ENCODE measurements at places on chromosomes 6 and 20.

DNA sequence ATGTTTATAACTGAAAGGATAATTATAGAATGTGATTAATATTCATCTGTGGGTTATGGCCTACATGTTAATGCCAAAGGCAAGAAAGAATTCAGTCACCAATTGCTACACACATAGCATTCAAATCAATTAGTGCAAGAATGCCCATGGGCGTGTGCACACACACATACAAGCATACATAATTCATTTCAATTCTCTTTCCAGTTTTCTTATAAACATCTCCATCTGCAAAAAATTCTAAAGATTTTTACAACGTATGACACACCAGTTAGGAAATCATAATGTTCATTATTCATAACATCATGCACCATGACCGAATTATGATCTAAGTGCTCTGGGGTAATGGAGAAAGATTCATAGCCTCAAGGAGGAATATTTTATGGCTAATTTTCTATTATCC lies 111.0 kb upstream of the ADTRP start:
- DNase-seq, result no peak

DNA sequence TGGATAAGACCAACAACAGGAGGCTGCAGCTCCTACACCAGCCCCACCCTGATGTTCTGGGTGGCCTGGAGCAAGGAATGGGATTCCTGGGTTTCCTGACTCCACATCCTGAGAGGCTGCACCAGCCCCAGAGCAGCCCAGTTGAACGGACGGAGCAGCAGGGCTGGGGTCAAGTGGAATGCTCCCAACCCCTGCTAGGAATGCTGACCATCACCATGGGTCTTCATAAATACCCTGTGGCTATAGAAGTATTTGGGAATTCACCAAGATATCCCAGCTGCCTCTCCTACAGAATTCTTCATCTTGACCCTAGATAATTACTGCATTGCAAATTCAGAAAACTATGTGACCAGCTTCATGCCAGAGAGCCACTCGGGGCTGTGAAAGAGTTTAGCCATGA lies 180.3 kb downstream of the THBS2 start:
- no peak for DNase-seq

DNA sequence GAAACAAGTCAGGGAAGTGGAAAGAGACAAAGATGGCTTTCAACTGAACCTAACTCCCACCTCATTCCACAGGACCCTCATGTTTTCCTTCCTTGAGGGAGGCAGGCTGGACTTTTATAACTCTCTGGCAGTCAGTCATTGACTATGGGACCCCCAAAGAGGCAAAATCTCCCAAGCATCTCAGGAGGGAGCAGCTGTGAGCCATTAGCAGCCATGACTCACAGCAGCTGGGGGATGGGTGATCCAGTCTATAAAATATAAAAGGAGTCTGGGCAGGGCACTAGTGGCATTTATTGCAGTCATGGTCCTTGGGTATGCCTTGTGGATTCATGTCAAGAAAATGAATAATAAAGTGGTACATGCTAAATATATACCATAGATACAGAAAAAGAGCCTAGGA lies 387.0 kb upstream of the CHD6 start:
- DNase-seq, result no peak

DNA sequence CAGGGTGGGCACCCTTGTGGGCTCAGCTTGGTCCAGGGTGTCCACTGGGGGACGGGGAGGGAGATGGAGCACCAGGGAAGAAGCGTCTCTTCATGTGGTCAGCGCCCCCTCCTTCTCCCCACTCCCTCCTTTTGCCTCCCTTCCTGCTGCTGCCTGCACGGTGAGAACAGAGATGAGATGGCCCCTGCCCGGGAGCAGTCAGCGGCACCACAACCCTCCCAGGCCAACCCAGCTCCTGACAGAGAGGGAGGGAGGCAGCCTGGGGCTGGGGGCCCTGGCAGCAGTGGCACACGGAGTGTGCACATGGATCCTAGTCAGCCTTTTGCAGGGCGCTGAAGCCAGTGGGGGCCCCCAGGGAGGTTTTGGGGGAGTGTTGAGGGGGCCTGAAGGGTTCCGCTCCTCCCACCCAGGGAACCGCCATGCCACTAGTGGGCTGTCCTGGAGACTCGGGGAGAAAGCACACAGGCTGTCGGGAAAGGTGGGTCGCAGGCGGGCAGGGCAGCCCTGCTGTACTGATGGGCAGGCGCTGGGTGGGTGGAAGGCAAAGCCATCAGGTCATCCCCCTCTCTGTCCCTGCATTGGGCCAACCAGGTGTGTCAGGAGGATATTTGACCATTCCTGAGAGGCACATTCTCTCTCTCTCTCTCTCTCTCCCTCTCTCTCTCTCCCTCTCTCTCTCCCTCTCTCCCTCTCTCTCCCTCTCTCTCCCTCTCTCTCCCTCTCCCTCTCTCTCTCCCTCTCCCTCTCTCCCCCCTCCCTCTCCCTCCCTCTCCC lies 94.3 kb upstream of the BHLHE23 start:
- DNase-seq, result no peak

DNA sequence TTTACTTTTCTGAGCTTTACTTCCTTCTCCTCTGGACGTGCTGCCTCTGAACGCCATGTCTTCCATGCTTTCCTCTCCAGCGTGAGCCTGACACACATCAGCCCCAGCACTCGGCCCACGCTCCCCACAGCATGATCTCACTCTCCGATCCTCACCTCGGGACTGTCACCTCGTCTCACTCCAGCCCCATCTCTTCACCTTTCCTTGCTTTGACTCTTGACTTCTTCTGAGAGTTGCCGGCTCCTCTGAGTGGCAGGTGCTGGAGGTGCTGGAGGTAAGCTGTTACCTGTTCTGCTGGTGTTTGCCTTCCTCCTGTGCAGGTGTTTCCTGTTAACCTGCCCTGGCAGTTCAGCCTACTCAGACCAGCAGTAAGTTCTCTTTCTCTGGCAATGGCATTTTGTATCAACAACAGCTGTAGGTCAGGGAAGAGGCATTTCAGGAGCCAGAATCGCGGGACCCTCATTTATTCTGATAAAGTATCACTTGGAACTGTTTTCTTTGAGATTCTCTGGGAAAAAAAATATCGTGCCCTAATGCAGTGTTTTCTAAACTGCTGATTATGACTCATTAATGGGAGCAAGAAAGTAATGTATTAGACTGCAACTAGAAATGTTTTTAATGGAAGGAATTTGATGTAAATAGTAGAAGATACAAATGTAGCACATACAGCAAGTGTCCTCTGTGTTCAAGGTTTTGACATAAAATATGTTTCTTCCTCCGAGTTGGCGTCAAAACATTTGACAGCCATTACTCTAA lies 106.5 kb downstream of the ARID1B start:
- no peak for DNase-seq

DNA sequence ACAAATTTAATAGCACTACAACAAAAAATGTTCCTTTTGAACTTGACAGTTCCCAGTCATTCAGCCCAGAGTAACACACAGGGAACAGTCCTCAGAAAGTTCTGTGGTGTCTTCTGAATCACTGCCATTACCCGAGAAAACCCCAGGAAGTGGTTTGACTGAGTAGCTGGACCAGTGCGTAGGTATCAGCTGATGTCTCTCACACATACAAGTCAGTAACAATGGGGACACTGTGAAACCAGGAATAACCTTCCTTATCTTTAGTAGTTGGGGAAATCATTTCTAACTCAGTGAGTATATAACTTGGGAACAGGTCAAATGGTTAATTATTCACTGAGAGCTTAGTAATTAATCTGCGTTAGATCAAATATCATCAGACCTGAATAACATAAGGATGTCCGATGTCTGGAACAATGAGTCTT lies 73.1 kb downstream of the HIVEP2 start:
- peak; percentile 88 for DNase-seq

GRCh38 chr6:156508923-156509322 lies 268.3 kb upstream of the ARID1B start:
- peak; percentile 9 for DNase-seq

- DNase-seq, result peak; percentile 66
Measured at GRCh38 chr6:75296811-75297779, 12.5 kb upstream of the TMEM30A start.

GRCh38 chr20:50339466-50339901 lies 148.9 kb downstream of the CEBPB start:
- peak; percentile 37 for DNase-seq

DNA sequence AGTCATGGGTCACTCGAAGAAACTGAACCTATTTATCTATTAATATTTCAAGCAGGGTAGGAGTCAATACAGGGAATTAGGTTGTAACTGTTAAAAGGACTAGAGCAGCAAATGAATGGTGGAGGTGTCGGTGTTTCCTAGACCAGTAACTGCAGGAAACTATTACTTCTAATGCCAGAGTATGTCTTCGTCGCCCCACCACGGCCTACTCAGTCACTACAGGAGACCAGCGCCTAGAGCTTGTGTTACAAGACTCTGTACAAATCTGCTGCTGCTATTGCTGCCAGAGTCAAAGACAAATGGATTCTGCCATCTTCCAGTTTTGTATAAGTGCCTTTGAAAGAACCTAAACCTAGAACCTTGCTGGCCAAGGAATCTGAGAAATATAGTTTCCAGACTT lies 343.9 kb downstream of the SOX4 start:
- DNase-seq, result no peak

DNA sequence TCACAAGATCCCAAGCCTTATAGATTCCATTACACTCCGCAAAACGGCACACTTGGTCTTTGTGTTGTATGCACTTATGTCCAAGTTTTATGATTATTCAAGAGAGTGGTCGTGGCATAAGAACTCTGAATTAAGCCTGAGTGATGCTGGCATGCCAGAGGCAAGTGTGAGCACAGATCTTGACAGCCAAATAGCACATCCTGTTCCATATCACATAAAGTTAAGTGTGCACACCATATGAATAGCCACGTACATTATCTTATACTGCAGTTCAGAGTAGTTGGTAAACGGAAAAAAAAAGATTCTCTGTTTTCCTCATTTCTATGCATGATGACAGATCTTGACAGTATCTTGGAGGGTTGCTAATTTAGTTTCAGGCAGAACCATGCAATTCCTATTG lies 727.3 kb upstream of the FLRT3 start:
- no peak for DNase-seq

DNA sequence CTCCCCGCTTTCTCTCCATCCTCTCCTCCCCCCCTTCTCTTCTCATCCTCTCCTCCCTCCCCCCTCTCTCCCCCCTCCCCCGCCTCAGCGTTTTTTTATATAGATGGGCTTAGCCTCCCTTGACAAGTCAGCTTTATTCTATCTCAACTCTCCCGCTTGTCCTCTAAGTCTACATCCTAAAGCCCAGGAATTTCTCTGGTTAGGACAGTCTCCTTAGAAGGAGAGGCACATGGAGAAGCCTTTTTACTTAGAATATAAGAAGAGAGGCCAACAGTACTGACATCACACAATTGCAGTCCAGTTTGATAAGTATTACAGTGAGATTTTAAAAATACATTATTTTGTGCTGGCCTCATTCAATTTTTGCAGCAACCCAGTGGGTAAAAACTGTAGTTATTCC lies 83.5 kb downstream of the LYRM2 start:
- DNase-seq, result no peak

DNA sequence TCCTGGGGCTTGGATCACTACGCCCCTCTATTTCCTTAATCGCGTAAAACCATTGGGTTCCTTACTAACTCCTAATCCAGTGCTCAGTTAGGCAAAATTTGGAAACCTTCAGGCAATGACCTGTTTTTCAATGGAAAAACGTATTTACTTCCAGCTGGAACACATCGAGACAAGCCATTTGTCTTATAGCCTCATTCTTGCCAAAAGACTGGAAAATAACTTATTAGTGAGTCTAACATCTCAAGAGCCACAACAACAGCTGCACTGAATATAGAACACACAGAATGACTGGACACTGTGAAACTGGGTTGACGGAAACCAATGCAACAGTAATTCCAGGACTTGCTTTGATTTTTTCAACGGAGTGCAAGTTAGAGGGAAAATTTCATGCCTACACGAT lies 125.2 kb upstream of the MAP3K7 start:
- no peak for DNase-seq

GRCh38 chr20:17061715-17062114 lies 165.1 kb upstream of the PCSK2 start:
- DNase-seq, result no peak

DNA sequence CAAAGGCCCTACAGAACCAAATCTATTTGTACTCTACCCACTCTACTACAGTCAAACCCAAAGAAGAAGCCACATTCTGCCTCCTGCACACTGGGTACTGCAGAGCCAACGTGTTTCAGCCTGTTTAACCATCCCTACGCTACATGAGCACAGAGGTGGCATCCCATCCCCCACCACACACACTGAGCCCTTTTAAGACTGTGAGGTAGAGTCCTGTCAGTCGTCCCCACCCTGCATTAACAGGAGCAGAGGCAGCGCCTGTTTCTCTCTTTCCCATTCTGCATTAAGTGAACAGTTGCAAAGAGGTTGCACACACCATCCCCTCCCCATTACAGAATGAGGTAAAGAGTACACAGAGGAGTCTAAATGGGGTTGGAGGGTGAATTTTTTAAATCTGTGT lies 5.2 kb upstream of the RSPH4A start:
- DNase-seq, result no peak

- no peak for DNase-seq
Measured at GRCh38 chr6:4128748-4129147, 6.6 kb downstream of the ECI2 start.

DNA sequence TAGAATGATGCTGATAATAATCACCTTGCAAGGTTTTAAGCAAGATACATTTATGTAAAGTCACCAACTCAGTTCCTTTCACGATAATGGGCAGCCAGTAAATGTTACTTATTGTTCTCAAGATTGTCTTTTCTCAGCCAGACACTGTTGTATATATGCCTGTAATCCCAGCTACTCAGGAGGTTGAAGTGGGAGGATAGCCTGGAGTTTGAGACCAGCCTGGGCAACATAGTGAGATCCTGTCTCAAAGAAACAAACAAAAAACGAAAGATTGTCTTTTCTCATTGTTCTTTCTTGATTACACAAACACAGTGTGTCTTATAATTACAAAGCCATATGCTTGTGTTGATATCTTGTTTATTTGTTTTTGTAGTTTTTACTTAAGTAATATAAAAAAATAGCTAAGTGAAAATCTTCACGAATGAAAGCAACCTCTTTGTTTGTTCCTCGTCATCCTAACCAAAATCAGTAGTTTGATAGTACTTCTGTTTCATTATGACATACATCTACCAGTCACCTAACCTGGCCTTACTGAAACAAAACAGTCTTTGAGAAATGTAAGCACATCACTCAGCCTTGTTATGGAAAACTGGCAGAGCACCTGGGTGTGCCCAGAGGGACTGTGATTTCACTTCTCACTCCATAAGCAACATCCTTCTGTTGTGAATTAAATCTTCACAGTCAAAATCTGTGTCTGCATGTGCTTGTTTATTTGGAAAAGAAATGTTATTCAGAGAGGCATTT lies 436.2 kb upstream of the SOX4 start:
- peak; percentile 44 for DNase-seq

DNA sequence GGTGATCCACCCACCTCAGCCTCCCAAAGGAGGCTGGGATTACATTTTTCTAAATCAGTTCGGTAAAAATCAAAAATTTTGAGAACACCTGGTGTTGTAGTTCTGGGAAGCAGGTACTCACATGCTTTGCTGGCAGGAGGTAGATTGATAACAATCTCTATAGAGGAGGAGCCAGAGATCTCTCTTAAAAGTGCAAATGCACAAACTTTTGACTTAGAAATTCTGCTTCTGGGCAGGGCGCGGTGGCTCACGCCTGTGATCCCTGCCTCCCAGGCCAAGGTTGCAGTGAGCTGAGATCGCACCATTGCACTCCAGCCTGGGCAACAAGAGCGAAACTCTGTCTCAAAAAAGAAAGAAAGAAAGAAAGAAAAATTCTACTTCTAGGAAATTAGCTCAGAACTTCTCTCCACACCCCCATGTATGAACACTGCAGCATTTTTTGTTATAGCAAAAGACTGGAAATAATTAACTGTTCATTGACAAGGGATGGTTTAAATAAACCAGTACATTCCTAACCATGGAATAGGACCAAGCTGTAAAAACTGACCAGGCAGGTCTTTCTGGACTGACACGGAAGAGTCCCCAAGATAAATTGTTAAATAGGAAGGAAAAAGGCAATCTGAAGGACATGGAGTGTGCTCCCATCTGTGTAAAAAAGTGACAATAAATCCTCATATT lies 14.4 kb upstream of the TRIB3 start:
- DNase-seq, result no peak
